ENCODE measurements at places on chromosomes 1 and 21.

DNA sequence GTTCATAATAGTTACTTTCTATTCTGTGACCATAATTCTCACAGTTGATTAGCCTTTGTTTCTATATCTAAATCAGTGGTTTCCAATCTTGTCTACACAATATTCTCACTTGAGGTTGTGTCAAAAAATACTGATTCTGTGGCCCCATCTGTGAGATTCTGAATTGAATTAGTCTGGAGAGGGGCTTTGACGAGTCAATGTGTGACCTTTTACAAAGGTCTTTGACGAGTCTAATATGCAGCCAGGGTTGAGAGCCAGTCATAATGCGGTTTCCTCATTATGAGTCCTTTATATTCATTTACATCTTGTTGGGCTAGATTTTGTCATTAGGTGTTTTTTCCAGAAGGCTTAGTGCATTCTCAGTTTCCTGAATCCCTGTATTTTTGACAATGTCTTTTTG lies 19.7 kb downstream of the FCRL5 start:
- DNase-seq: no peak

DNA sequence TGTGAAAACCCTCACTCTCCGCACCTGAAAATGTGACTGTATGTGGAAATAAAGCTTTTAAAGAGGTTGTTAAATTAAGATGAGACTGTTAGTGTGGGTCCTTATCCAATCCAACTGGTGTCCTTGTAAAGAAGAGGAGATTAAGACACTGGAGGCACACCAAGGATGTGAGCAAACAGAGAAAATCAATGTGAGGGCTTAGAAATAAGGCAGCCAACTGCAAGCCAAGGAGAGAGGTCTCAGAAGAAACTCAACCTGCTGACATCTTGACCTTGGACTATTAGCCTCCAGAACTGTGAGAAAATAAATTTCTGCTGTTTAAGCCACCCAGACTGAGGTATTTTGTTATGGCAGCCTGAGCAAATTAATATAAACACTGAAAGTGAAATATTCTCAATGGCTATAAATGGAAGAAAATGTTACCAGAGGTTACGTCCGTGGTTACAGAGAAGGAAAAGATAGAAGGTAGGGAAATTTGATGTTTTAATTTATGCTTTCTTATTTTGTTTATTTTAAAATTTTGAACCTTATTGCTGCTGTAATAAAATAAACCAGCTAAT lies 22.4 kb upstream of the WLS start:
- no peak for DNase-seq

DNA sequence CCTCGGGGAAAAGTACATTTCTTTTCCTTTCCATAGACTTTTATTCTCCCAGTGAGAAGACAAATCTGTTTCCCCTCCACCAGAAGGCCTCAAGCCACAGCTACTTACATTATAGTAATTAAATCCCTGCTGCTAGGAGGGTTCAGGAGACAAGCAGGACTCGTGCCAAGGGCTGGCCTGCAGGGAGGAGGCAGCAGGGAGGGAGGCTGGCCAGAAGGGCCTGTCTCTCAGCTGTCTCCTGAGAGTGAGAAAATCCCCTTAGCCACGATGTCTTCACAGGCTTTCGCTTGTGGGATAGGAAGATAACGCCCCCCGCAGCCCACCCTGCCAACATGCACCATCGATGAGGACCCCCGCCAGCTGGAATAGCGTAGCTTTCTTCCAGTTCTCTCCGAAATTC lies 14.0 kb downstream of the KCNN3 start:
- no peak for DNase-seq

DNA sequence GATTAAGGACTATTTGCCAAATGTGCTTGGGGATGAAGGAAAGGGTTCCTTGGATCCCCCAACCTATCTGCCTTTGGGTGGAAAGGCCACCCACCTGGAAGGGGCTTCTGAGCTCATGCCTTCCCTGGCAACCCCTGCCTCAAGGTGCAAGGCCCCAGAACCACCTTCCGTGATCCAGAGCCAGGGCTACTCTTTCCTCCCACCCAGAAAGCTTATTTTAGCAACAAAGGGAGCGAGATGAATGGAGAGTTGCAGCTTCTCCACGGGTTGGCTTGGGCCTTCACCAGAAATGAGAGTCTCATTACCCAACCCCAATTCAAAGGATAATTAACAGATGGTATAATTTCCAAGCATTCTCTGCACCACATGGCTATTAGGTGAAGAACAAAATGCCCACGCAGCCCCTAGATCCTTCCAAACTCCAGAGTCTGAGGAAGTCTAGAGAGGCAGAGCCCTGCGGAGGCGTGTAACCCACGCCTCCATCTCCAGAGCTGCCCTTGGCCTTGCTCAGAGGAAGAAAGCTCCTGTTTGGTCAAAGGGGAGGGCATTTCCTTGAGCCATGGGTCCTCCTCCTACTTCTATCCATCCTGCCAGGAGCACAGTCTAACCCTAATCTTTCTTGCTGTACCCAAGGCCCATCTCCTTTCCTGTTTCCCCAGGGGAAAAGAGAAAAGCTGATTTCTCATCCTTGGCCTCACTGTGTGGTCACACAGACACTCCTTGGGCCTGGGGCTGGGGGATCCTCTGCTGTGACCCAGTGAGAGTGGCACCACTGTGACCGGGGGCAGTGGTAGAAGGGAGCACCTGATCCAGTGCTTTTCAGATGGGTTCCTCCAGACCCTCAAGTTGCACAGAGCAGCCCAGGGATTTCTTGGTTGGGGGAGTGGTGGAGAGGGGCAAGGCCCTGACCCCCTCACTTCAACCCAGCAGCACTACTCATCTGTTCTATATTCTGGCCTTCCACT lies 1.7 kb upstream of the CELSR2 start:
- DNase-seq: no peak

- no peak for DNase-seq
Measured at GRCh38 chr1:220001095-220001501, 45.2 kb downstream of the EPRS1 start.

- no peak for DNase-seq
Measured at GRCh38 chr1:116762781-116763115, 8.5 kb downstream of the CD2 start.

GRCh38 chr1:24927988-24928688 lies 1.9 kb downstream of the RUNX3 start:
- DNase-seq: no peak

DNA sequence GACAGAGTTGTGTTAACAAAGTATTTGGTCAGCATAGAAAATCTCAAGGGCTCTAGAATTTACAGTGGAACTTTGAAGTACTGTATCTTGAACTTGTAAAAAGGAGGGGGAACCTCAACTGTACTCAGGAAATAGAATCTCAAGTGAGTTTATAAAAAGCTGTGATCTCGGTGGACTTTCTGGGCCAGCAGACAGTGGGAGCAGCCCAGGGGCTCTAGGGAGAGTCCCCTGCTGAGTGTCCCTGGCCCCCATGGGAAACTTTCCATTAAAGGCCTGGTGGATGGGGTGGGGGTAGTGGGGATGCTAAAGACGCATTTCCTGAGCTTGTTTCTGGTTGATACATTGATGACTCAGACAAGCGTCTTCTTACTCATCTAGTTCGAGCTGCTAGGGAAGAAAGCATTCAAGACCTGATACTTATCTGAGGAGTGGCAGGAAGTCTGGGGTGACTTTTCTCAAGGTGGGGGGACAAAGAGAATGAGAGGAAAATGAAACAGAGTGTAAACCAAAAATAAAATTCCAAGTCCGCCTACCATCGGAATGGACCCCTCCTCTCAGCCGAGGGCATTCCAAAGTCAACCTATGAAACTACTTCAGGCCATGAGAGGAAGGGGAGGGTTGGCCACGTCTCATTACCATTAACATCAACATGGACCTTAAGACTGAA lies 65.5 kb downstream of the NID1 start:
- peak; percentile 44 for DNase-seq

GRCh38 chr1:198445872-198446271 lies 94.6 kb downstream of the ATP6V1G3 start:
- DNase-seq: no peak

DNA sequence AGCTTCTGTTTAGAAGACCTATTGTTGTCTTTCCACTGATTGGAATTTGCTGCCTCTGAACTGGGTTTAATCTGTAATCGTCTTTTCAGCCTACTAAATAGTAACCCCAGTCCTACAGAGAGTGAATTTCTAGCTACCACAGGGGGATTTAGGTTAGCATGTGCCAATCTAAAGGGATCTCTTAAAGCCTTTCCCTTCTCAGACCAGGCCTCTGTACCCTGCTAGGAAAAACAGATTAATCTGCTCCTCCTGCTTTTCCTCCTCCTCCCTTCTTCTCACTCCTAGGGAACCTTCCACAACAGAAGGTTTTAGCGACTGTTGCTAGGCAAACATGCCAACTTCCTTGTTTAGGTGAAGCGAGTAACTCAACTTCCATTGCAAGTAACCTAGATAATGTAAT lies 1.3 kb upstream of the RC3H1 start:
- no peak for DNase-seq

GRCh38 chr1:22123071-22123390 lies 19.9 kb downstream of the WNT4 start:
- DNase-seq: no peak

DNA sequence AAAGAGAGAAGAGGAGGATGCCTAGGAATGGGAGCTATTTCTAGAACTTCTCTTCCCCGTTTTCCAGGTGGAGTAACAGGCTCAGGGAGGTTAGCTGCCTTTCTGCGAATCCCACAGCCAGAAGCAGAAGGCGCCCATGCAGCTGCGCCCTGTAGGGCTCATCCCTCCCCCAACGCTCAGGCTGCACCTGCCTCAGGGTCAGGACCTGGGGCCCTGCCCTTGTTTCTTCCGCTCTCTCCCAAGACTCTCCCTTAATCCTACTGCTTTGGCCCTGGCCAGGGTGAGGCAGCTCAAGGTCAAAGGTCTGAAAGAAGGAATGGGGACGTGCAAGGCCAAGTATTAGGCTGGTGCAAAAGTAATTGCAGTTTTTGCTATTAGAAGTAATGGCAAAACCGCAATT lies 30.5 kb upstream of the PADI2 start:
- no peak for DNase-seq

DNA sequence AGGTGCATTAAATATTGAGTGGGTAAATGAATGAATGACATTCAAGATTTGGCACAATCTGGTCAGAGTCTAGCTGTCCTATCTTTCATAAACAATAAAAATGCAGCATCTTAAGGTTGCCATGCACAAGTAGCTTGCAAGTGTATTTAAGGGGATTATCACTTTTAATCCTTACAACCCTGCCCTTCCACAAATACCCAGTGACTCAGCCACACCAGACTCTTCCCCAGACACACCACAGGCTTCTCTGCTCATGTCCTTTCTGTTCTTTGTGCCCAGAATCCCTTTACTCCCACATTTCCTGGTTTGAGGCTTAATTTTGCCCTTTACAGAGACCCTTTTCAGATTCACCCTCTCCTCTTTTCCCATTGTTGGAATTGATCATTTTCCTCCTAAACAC lies 59.8 kb downstream of the KIRREL1 start:
- DNase-seq: no peak

GRCh38 chr1:63112155-63112900 lies 210.0 kb upstream of the FOXD3 start:
- no peak for DNase-seq

GRCh38 chr1:109891930-109892329 lies 18.7 kb upstream of the CSF1 start:
- DNase-seq: no peak

GRCh38 chr21:27953340-27954045 lies 986.6 kb upstream of the ADAMTS5 start:
- DNase-seq: no peak

DNA sequence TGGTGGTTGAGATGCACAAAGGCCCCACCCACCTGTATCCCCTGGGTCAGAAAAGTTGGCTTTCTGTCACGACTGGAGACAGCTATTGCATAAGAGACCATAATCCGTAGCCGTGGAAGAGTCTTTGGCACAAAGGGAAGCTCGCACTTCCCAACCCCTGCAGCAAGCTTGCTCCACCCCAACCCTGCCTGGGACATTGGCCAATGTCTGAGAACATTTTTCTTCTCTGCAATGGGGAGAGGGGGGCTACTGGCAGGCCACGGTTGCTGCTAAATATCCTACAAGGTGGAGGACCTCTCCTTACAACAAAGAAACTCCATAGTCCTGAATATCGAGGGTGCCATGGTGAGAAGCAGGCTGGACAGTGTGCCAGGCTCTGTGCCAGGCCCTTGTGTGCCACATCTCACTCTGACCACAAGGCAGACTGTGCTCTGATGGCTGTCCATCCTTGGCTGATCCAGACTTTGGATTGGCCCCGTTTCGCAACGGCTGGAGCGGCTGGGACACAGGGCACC lies 104.1 kb downstream of the CSMD2 start:
- no peak for DNase-seq

GRCh38 chr1:91699339-91699974 lies 186.5 kb downstream of the TGFBR3 start:
- no peak for DNase-seq

DNA sequence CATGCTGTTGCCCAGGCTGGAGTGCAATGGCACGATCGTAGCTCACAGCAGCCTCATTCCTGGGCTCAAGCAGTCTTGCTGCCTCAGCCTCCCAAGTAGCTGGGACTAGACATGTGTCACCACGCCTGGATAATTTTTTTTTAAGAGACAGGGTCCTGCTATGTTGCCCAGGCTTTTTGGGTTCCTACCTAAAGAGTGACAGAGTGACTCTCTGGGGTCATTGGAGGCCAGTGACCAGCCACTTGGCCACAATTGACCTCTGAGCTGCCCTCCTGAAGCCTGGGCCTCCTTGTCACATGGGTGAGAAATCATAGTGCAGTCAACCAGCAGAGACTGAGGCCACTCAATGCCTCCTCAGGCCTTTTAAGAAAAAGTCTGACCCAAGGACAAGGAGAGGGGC lies 5.7 kb downstream of the DIO1 start:
- DNase-seq: no peak

DNA sequence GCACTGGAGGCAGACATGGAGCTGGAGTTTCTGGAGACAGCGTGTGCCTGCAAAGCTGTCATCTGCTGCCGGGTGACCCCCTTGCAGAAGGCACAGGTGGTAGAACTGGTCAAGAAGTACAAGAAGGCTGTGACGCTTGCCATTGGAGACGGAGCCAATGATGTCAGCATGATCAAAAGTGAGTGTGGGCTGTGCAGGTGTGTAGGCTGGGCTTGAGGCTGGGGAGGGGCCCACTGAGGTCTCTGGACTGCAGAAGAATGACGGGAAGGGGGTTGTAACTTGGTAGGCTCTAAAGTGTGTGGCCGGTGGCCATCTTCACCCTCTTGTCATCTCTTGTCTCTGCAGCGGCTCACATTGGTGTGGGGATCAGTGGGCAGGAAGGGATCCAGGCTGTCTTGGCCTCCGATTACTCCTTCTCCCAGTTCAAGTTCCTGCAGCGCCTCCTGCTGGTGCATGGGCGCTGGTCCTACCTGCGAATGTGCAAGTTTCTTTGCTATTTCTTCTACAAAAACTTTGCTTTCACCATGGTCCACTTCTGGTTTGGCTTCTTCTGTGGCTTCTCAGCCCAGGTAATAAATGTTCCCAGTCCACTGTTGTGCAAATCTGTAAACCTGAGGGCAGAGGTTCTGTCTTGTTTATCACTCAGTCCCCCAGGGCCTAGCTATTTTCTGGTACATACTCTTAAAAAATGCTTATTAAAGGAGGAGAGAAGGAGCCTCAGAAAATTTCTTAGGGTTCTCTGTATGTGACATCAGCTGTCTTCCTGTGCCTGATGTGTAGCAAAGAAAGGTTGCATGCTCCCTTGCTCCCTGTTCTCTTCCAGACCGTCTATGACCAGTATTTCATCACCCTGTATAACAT lies 19.9 kb downstream of the ATP8B2 start:
- DNase-seq: no peak

Data from GM19239 (cell line).